ENCODE measurements at places on chromosomes 16 and 17.

DNA sequence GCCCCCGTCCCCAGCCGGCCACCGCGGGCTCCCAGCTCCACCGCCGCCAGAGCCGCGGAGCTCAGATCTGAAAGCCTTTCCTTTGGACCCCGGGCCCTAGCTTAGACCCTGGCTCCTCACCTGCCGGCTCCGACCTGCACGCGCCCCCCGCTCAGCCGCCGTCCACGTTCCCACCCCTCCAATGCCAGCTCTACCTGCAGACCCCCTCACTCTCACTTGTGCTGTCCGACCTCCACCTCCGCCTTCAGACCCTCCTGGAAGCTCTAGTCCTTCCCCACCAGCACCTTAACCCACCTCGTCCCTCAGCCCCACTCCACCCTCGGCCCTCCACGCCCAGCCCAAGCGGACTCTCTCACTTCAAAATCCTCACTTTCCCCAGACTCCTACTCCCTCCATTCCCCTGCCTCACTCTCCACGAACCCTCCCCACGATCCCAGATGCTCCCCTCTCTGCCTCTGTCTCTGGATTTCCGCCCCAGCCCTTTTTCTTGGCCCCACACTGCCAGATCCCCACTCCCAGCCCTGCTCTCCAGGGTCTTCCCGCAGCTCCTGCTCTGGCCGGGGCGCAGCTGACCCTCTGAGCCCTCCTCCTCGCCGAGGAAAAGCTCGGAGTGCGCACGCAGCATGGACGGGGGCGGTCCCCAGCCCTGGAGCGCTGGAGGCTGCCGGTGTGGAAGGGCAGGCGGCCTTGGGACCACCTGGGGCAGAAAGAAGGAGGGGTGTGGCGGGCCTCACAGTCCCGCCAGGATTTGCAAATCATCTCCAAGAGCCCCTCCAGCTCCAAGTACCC is at the start of gene TMEM114:
Gene TMEM114 (minus strand): TSS at position 612 of the 789 bp plus-strand sequence. CDS start 673 bp downstream, outside the sequence.
- DNase-seq = no peak

- no peak for DNase-seq
Observed at GRCh38 chr16:23754594-23755483, at the start of gene CHP2. Gene CHP2 (plus strand): TSS chr16:23755026. CDS start chr16:23755050, 24 bp downstream.

DNA sequence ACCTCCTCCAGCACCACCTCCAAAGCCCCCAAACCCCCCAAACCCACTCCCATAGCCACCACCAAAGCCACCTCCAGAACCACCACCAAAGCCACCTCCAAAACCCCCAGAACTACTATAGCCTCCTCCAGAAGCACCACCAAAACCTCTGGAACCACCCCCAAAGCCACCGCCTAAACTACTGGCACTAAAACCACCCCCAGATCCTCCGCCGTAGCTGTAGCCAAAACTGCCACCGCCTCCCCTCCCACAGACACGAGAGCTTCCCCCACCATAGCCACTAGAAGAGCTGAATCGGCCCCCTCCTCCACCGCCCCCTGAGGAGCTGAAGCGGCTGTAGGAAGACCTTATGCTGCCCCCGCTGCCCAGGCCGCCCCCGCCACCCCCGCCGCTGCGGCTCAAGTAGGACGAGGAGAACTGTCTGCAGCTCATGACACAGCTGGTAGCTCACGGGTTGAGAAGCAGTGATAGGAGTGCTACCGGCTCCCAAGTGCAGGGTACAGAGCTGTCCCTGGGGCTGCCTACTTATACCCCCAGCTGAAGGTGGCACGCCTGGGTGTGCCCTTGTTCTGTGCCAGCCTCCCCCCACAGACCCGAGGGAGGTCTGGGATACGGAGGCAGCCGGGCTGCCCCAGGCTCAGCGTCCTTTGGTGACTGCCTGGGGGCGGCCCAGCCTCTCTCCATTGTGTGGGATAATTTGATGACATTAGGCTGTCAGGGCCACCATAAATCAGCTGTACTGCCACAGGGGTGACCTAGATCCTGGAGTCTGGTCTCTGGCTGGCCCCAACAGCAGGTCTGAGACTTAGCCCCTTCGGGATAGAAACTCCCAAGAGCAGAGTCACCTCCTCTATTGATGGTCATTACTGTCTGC is at the start of gene KRT9:
Gene KRT9 (minus strand): TSS at position 499 of the 874 bp plus-strand sequence. CDS start 67 bp downstream, at position 432.
- DNase-seq = no peak

DNA sequence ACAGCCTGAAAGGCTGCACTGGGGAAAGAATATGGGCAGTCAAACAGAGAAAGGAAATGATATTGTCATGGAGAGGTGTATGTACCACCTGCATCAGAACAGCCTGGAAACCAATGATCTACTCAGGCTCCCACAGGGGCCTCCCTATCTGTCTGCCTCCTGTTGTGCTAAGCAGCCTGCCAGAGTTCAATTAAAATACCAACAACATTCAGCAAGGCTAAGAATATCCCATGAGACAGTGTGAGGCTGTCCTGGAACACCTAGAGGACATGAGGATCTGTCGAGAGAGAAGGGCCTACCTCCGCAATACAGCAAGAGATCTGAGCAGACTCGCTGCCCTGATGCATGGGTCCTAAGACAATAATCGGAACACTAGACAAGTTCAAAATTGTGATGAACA is 8.4 kb downstream of the FXR2 start:
- DNase-seq = no peak

- no peak for DNase-seq
Observed at GRCh38 chr16:86751076-86752030, 173.0 kb downstream of the FOXL1 start.

DNA sequence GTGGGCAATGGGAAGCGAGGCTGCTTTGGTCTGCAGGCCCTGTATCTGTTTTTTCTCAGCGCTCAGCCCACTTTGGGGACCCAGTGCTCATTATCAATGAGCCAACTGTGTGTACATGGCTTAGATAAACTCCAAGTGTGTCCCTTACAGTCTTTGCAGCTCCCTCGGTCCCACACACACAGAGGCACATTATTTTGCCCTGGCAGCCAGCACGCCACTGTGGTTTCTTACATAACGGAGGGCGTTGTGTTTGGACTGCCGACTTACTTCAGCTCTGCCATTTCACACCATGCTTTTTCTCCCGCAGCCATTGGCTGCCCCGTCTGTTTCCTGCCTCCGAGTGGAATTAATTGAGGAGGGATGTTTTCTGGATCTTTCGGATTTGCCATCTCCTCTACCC is 56.5 kb upstream of the CLEC18A start:
- no peak for DNase-seq

GRCh38 chr16:73285436-73286201 is 237.7 kb upstream of the ZFHX3 start:
- DNase-seq = no peak

DNA sequence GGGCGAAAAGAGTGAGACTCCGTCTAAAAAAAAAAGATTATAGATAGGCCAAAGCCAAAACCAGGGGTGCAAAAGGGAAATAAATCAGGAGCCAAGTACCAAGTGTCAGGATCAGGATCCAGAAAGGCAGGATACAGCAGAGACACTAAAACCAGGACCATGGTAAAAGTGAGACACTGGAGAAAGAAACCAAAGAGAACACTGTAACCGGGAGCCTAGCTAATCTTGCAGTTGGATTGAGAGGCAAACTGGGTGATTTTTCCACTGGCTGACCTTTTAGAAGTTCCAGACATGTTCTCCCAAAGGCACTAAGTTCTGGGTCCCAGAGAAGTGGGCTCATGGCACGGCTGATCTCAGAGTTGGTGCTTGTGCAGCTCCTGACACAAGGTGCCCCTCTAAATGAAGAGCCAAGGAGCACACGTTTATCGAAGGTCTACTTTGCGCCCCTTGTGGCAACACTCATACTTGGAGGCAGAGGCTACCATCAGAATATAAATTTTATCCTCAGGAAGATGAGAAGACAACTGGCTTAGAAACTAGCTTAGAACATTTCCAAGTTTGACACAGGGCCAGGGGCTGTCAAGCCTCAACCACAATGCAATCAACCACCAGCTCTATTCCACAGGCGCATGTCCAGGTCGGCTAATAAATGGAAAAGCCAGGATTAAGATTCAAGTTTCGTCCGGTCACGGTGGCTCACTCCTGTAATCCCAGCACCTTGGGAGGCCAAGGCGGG is 27.5 kb upstream of the HELZ start:
- DNase-seq = no peak

DNA sequence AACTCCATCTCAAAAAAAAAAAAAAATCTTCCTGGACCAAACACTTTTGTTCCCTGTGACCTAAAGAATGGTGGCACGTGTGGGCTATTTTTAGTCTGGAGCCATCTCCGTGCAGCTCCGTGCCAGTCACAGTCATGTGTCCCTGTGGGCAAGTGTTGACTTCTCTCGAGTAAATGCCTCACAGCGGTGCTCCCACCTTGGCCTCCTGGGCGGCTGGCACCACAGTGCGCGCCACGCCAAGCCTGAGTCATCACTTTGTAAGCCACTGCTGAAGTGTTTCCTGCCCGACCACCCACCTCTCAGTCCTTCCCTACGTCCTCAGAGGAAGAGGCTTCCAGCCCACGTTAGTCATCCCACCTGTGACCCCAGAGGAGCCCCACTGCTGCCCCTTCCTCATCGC is 10.9 kb upstream of the HEXD start:
- no peak for DNase-seq

GRCh38 chr17:59702304-59702703 is 4.9 kb downstream of the PTRH2 start:
- DNase-seq = no peak

GRCh38 chr17:47242648-47243047 is 11.0 kb upstream of the ITGB3 start:
- DNase-seq = no peak

GRCh38 chr16:56102183-56102686 is 89.1 kb upstream of the GNAO1 start:
- no peak for DNase-seq

- no peak for DNase-seq
Observed at GRCh38 chr16:72743011-72743761, 304.7 kb downstream of the ZFHX3 start.

DNA sequence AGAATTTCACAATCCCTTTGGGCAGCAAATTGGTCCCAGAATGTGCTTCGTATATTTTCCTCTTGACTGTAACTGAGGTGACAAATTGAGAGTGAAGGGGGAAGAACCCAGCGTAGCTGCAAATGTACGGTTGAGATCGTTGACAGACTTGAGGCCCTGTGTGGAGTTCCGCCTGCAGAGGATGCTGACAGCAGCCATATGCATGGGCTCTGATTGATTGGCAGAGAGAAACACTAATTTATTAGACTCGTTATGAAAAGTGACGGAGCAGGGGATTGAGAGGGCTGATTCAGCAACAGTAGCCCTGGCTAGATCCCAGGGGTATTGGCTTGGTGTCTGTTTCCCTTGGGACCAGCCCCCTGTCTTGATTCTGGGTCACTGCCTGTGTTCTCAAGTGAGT is 930.1 kb upstream of the EEF2KMT start:
- DNase-seq = no peak

GRCh38 chr17:10249271-10250010 is 51.0 kb upstream of the GAS7 start:
- no peak for DNase-seq

DNA sequence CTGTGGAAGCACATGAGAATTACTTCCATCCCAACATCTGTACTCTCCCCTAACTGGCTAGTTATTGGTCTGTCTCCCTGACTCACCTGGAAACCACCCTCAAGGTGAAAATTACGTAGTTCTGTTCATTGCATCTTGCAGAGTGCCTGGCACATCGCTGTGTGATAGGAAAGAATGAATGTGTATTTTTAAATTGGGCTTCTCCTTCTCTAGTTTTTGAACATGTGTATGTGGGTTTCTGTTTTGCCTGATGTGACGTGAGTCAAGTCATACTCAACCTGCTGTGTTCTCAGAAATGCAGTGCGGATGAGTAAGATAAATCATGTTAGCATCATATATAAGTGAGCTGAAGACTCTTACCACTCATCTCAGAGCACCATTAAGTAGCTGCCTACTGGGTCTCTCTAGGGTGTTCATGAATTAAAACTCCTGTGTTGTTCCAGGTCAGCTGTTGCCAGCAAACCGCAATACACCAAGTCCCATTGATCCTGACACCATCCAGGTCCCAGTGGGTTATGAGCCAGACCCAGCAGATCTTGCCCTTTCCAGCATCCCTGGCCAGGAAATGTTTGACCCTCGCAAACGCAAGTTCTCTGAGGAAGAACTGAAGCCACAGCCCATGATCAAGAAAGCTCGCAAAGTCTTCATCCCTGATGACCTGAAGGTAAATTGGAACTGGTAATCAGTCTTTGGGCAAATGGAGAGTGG is 50.2 kb downstream of the HLF start:
- DNase-seq = no peak

DNA sequence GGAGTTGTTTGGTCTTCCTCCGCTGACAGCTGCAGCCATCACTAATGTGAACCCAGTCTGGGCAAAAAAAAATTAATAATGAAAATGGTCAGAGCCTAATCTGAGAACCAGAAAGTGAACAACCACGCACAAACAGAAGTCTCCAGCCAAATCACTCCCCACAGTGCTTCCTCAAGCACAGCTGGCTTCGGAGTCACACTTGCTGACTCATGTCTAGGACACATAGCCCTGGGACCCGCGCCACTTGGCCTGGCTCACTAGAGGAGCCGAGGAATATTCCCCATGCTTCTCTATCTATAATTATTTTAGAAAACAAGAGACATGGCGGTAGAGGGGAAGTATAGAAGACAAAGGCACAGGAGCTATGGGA is 109.1 kb downstream of the ZFHX3 start:
- no peak for DNase-seq

DNA sequence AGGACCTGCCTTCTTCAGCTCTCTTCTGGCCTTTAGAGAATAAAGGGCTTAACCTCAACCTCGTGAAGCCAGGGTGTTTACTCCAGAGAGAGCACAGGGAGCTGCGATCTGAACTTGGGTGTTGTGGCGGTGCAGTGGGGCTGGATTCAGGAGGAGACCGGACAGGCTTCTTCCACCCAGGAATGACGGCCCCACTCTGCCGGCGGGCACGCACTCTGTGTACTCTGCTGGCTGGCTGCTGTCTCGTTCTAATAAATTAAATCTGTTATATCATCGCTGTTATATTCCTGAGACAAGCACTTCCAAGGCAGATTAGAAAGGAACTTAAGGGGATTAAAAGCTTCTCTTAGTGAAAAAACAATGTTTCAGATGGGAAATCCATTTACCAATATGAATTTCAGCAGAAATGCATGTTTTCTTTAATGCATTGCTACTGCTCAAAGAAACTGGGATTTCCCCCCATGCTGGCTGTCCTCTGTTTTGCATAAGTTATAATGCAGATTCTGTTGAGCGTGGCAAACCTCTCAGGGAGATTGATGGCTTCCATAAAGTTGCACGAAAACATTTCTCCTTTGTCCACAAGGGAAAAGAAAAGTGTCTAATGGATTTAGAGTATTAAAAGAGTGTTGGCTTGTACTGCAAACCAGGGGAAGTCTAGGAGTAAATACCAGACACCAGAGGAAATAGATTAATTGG is 168.6 kb upstream of the IRX3 start:
- DNase-seq = no peak

GRCh38 chr16:4661661-4662060 is 31.7 kb upstream of the NUDT16L1 start:
- no peak for DNase-seq

DNA sequence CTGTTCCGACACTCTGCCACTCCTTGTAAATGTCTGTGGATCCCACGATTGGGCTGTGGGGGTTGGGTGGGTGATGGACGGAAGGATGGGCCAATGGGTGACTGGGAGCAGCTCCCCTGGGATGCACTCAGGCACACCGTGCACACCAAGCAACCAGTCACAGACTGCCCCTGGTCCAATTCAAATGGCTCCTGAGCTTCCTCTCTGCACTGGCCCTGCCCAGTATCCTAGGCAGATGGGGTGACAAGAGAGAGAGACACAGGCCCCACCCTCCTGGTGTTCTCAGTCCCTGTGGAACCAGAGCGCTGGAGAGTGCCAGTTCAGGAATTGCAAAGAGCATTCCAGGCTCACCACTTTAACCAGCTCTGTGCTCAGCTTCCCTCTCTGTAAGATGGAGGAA is 32.8 kb downstream of the BEAN1 start:
- DNase-seq = no peak
